Activated T-cell treated with anti-CD3 and anti-CD28 coated beads, Interleukin-2, amount 50 U/mL, for 72 hours (primary cell): ENCODE measurements at places on chromosomes 13 and 19.
A peak's percentile ranks its signal among the peaks of the same experiment; 100 is the strongest.

- H3K36me3 ChIP-seq: peaks cover 6% of the 10 kb centered on the region
- H3K27ac ChIP-seq: peak overlapping the region; percentile 25
- H3K4me3 ChIP-seq: peak overlapping the region; percentile 25
- no peaks in the 10 kb centered on the region for H3K27me3 ChIP-seq
Measured at GRCh38 chr13:22077205-22077683, 406.4 kb downstream of the FGF9 start.

- no peak for DNase-seq
- peaks cover 41% of the 10 kb centered on the region for H3K27me3 ChIP-seq
- no peak overlapping the region for H3K4me3 ChIP-seq
- H3K27ac ChIP-seq: no peak overlapping the region
Measured at GRCh38 chr13:113920606-113921286, 53.1 kb downstream of the C13orf46 start.

DNA sequence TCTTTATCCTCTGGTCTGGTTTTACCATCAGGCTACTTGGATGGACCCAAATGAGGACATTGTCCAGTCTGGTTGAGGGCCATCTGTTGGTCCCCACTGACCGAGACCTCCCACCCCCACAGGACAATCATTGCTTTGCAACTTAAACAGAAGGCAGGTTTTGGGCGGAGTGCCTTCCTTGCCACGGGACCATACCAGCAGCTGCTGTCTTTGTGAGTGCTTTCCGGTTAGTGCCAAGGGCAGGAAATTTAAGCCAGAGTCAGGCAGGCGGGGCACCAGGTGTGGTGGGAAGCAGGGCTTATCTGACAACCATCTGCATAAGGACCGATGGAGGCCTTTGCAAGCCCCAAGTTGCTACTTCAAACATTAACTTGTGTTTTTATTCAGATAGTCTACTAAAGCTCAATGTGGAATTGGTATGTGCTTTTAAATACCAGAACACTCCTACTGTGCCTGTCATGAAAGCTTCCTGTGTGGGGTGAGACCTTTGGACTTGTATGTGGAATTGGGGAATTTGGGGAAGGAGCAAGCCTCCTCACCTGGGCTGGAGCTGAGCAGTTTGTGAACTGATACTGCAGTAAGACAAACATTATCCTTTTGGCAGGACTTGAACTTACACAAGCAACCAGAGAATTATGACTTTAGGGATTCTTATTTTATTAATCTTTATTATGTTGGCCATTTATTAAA, 39.3 kb upstream of the UBE2L5 start:
- H3K4me1 ChIP-seq: peaks cover 27% of the 10 kb centered on the region
- H3K36me3 ChIP-seq: no peaks in the 10 kb centered on the region
- no peaks in the 10 kb centered on the region for H3K27me3 ChIP-seq
- peak overlapping the region; percentile 5 for H3K4me3 ChIP-seq

DNA sequence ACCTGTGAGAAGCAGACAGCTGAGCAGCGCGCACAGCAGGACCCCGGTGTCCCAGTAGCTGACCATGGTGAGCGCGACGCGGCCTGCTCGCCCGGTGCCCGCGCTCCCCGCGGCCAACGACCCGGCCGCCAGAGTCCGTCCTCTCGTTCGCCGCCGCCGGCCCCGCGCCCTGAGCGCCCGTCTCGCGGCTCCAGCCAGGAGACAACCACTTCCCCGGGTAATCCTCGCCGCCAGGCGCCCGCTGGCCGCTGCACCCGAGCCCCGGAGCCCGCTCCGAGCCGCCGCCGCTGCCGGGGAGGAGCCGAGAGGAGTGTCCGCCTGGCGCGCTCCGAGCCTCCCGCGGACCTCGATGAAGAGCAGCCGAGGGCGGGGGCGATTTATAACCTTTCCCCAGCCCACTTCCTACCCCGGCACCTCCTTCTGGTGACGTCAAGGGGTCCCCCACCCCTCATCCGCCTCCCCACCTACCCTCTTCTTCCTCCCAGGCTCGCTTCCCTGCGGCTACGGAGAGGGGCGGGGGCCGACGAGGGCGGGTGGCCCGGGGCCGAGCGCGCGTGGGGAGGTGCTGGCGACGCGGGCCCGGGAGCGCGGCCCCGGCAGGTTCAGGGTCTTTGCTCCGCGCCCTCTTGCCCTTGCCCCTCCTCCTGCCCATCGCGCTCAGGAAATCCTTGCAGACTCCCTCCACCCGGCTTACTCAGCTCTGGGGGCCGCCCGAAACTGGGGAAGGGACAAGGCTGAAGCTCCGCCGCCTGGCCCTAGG, at the start of gene FLT1:
Gene FLT1 (minus strand): TSS at position 351 of the 760 bp plus-strand sequence. CDS start 285 bp downstream, at position 66.
- H3K36me3 ChIP-seq: peaks cover 7% of the 10 kb centered on the region
- peaks cover 25% of the 10 kb centered on the region for H3K27me3 ChIP-seq
- DNase-seq: peak; percentile 62
- no peak within 1 kb of the TSS for H3K27ac ChIP-seq

DNA sequence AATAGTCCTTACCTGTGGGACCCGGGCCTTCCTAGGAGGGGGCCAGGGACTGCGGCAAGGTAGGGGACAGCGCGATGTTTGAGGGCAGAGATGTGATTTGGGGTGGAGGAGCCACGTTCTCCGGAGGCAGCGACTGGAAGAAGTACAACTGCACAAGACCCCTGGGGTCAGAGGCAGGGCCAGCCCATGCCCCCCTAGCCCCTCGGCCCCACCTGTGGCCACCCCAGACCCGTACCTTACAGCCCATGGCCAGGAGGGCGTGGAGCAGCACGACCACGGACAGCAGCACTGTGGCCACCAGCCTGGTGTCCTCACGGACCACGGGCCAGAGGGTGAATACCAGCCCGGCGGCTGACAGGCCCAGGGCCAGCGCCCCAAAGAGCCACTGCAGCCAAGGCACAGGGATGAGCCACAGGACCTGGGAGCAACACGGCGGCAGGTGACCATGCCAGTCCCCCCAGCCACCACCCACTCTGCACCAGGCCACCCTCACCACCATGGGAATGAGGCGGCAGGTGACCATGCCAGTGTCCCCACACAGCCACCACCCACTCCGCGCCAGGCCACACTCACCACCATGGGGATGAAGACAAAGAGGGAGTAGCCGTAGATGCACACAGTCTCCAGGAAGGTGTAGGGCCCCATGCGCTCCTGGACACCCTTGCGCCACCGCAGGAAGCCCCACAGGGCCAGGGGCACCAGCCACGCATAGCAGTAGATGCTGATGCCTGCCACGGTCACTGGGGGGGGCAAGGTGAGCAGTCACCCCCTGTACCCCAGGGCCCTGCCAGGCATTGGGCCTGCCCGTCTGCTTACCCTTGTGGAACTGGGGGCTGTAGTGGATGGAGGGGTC, 5.0 kb downstream of the YIPF2 start:
- no peak overlapping the region for H3K27ac ChIP-seq
- DNase-seq: no peak
- peaks cover 10% of the 10 kb centered on the region for H3K4me1 ChIP-seq
- H3K27me3 ChIP-seq: no peaks in the 10 kb centered on the region

DNA sequence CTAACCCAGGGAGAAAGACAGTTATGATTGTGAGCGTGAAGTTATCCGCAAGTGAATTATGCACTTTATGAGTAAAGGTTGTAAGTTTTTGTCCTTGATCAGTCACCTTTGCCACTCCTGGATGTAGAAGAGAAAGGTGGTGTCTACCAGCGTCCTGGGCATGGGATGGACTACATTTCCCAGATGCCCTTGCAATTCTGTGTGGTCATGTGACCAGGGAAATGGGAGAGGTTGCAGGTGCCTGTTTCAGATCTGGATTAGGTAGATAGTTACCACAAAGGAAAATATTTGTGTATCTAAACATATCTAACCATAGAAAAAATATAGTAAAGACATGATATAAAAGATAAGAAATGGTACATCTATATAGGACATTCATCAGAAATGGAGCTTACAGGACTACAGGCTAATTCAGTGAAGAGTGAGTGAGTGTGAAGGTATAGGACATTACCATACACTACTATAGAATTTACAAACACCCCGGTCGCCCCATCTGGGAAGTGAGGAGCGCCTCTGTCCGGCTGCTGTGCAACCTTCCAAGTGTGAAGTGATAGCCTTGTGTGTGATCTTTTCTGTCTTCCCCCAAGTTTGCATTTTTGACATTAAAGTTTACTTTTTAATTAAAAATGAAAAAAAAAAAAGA, 51.6 kb upstream of the CACNA1A start:
- H3K27me3 ChIP-seq: peaks cover 11% of the 10 kb centered on the region
- H3K4me1 ChIP-seq: no peaks in the 10 kb centered on the region
- no peaks in the 10 kb centered on the region for H3K36me3 ChIP-seq
- H3K4me3 ChIP-seq: no peak overlapping the region
- H3K27ac ChIP-seq: no peak overlapping the region
- DNase-seq: no peak

- H3K27ac ChIP-seq: peak overlapping the region; percentile 99
- H3K4me3 ChIP-seq: peak overlapping the region; percentile 94
- peak; percentile 32 for DNase-seq
- H3K36me3 ChIP-seq: peaks cover 23% of the 10 kb centered on the region
Measured at GRCh38 chr19:16076958-16077611, 790 bp downstream of the TPM4 start.

GRCh38 chr13:40897053-40897452, 107.6 kb downstream of the SLC25A15 start:
- no peak for DNase-seq
- no peaks in the 10 kb centered on the region for H3K36me3 ChIP-seq
- H3K4me1 ChIP-seq: no peaks in the 10 kb centered on the region
- no peaks in the 10 kb centered on the region for H3K27me3 ChIP-seq
- no peak overlapping the region for H3K4me3 ChIP-seq

DNA sequence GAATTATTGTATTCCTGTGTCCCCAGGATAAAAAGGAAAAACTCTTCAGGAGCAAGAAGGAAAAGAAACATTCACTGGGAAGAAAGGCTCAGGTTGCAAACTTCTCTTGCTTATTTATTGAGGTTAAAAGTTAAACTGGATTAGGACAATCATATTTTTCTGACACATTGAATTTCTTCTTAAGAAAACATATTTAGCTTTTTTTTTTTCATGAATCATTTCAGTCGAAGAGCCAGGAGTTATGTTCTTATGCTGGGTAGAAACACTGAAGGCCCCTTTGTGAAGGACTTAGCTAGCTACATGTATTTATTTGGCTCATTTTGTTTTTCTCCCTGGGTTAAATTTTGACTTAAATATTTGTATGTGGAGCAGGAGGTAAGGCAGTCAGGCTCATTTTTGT, 434.0 kb downstream of the KLF5 start:
- no peak overlapping the region for H3K4me3 ChIP-seq
- H3K36me3 ChIP-seq: peaks cover 3% of the 10 kb centered on the region
- no peaks in the 10 kb centered on the region for H3K4me1 ChIP-seq
- H3K27ac ChIP-seq: no peak overlapping the region
- no peak for DNase-seq
